NCI-H146 (cell line): ENCODE measurements at places on chromosomes 6 and 20.
A peak's percentile ranks its signal among the peaks of the same experiment; 100 is the strongest.

DNA sequence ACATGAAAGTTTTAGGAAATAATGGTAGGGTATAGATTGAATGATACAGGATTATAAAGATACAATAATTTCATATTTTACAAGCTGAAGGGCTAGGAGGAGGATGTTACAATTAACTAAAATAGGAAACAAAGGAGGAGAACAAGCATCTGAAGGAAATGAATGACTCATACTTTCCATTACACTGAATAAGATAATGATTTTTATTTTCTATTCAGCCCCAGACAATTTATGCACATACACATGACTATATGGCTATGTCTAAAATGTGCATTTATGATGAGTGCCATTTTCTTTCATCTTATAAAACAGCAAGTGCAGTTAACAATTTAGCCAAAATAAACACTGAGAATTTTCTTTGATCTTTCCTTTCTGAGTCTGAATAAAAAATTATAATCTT lies 994.6 kb upstream of the ADGRB3 start:
- DNase-seq, result no peak

DNA sequence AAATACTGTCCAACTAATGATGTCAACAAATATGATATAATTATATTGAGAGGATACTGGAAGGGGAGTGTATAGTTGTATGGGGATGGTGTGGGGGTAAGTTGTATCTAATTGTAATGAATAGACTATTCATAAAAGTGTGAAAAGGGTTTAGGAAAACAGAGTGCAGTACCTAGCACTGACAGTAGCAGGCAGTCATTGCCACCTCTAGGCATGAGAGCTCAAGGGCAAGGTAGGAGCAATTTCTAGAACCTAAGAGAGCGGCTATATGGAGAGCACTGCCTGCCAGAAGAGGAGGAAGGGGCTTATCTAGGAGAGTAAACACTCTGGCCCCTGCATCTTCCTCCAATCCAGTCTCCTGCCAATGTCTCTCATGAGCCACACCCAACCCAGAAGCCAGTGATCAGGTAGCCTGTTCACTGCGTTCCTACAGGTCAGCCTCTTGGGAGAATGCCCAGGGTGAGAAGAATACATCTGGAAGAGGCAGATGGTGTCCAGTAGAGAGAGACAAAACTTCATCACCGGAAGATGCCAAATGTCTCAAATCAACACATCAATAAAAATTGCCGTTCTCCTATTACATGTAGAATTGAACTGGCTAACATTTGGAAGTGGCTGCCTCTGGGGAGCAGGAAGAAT lies 200.0 kb downstream of the LY86 start:
- DNase-seq, result peak; percentile 45

DNA sequence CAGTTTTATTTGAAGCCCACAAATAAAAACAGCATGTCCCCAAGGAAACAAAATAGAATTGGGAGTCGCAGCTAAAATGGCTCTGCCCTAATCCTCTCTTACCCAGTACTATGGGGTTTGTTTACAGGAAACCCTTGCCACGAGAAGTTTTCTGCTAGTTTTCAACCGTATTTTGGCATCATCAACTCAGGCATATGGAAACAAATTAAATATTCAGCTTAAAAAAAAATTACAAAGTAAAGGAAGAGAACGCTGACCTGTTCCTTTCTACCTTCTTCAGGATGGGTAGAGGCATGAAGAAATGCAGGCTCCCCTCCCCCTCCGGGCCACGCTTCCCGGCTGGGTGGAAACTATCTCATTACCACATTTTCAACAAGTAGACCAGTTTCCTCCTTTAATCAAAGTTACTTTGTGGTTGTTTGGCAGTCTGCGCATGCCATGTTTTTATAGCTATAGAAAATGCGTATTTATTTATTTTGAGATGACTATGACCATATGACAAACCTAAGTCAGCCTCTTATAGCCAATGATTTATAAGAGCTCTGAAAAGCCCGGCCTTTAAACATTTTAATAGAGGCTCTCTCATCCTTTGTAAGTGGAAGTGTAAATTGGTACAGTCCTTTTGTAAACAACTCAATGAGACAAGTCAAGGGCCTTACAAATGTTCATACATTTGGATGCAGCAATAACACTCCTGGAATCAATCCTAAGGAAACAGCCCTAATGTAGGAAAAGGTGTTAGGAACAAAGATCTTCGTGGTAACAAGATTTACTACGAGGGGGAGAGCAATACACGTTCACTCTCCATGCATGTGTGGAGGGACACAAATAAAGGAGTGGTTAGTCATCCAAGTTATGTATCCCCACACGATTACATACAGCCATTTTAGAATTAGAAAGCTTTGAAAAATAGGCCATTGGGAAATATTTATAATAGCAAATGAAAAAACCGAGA lies 16.1 kb upstream of the ZNF217 start:
- DNase-seq, result no peak

DNA sequence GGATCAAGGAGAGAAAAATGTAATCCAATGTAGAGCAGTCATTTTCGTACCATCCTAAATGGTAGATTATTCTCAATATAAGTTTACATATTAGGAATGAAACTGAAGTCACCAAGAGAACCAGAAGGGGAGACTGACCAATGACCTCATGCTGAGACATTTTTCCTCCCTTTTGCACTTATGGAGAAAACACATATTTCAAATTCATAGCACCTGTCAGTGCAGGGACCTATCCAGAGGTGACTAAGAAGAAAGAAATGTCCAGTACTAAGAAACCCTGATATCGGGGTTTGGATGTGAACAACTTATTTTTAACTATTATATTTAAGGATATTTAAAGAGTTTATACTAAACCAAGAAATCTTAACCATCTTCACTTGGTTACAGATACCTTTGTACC lies 16.6 kb upstream of the LYRM2 start:
- no peak for DNase-seq

DNA sequence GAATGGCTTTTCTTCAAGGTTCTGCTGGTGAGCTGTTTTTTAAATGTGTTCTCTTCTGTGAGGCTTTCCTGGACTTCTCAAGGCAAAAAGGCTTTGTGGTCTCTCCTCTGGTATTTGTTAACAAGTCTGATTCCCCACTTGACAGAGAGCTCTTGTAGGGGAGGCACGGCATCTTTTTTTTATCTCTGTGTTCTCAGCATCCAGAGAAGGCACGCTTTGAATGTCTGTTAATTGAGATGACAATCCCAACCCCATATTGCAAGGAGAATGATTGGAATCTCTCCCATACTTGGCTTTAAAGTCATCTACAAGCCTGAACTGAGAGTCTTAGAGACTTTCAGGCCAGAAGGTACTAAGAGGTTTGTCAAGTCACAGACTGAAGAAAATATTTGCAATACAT lies 22.6 kb downstream of the EDN1 start:
- no peak for DNase-seq

GRCh38 chr20:62427172-62428001 lies at the start of gene RBBP8NL:
Gene RBBP8NL (minus strand): TSS chr20:62427539. CDS start chr20:62419647, 7,892 bp downstream.
- DNase-seq, result peak; percentile 29

DNA sequence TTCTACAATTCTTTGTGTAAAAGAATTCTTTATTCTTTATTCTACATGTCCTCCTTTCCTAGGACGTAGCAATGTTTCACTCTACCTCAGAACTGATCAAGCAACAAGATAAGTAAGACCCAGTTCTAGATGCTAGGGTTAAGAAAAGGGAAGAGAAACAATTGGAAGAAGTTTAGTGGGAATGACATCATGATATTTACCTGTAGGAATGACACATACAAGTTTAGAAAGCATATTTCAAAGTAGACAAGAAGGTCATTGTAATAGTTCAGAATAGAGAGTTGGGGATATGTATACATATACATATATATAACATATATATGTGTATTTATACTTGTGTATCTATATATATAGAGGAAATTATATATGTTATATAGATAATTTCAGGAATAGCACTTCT lies 43.4 kb upstream of the LRRC1 start:
- DNase-seq, result no peak

- no peak for DNase-seq
Measured at GRCh38 chr6:97123112-97123511, 159.9 kb downstream of the MMS22L start.
